Stimulated activated effector memory CD8-positive, alpha-beta T cell treated with anti-CD3 and anti-CD28 coated beads, Interleukin-12 subunit alpha, Interleukin-12 subunit beta, amount 100 ng/mL, for 72 hours (primary cell): ENCODE measurements at places on chromosomes 5 and 9.

DNA sequence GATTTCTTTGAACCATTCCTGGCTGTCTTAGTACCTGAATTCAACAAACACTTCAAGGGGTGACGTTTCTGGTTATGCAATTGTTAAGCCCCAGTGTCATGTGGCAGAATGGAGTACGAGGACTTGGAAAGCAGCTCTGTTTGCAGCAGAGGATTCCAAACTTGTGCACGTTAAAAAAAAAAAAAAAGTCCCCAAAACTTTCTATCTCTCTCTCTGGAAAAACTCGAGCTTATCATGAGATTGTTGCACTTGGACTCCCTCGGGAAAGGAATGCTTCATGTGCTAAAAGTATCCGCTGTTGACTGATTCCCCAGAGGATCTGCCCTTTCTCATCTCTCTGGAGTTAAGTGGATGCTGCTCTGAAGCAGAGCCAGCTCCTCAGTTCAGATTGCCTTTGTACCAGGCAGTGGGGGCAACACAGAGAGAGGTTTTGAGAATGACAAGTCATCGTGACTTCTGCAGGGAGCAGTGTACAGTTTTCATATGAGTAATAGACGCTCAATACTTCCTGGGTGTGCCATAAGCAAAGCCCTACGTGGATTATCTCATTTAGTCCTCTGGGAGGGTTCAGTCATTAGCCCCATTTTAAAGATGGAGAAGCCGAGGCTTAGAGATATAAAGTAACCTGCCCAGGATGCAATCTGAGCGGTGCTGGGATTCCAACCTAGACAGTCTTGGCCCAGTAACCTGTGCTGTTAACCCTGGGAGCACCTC is 28.1 kb downstream of the TMOD1 start:
- peak; percentile 55 for DNase-seq

- no peak for DNase-seq
These were observed 1080.7 kb upstream of the NUDT12 start for GRCh38 chr5:104643320-104643719.

- no peak for DNase-seq
These were observed 216.7 kb downstream of the BNC2 start for GRCh38 chr9:16653491-16654399.

DNA sequence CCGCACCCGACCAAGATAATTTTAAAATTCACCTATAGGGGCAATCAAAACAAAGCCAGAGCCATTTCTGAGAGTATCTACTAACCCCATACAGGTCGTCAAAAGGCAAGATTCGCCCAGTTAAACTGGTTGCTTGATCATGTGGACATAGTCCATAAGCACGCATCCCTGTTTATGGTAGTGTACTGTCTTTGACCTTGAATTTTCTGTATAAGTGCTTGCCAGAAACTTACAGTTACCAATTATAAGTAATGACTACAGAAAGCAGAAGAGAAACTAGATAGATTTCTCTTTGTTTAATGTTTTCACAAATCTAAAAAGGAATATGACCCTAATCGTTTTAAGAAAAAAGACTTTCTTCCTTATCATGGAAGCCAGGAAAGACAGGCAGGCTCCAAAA is 25.6 kb downstream of the SLC31A1 start:
- no peak for DNase-seq

- DNase-seq = no peak
These were observed 10.5 kb upstream of the ERCC6L2 start for GRCh38 chr9:95864852-95865580.

- no peak for DNase-seq
These were observed 82.0 kb downstream of the YIPF5 start for GRCh38 chr5:144088206-144089064.

DNA sequence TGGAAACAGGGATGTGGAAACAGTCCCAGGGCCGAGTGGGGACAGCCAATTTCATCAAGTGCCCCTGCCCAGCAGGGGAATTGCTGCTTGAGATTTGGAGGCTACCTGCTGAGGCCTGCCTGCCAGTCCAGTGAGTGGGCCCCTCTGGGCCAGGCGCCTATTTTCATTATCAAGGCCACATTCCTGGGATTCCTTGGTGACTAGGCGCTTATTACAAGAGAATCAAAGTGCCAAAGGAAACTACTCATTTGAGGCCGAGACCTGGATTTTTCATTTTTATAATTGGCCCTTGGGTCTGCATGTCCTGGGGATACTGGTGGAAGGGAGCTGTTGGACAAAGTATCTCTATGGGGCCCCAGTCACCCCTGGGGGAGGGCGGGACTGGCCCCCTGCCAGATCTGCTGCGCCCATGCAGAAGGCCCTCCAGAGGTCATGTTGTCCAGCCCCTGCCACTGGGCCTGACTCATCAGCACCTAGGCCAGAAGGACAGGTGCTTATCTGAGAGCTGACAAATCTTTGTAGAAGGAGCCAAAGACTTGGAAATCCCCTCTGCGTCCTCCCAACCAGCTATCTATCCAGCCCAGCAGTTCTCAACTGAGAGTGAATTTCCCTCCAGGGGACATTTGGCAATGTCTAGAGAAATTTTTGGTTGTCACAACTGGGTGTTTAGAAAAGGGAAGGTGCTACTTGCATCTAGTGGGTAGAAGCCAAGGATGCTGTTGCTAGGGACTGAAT is 45.6 kb downstream of the FOXI1 start:
- no peak for DNase-seq

DNA sequence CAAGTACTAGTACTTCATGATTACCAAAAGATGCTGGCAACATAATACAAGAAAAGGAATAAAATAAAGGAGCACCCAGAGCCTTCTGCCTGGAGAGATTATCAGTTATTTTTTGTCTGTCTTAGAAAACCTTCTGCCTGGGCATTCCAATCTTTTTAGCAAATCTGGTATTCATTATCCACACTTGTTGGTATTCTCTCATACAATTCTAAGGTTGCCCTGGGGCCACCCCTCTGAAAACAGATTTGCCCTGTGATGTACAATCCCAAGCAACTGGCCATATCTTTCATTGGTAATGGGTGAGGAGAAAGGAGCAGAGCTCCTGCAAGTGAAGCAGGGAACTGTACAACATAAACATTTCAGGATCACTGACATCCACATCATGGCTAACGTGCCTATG is 47.8 kb downstream of the WDR41 start:
- no peak for DNase-seq

GRCh38 chr5:11704916-11705315 is 199.3 kb downstream of the CTNND2 start:
- DNase-seq = no peak
